Left forelimb (tissue), 1 donor: ENCODE measurements at places on chromosomes 6 and 20.
A peak's percentile ranks its signal among the peaks of the same experiment; 100 is the strongest.

GRCh38 chr20:22070610-22071058, 365.2 kb downstream of the PAX1 start:
- DNase-seq: no peak

- DNase-seq: no peak
Observed at GRCh38 chr20:5731753-5732366, 18.3 kb upstream of the SHLD1 start.

GRCh38 chr6:115064680-115065079, 721.9 kb upstream of the HS3ST5 start:
- DNase-seq: no peak

DNA sequence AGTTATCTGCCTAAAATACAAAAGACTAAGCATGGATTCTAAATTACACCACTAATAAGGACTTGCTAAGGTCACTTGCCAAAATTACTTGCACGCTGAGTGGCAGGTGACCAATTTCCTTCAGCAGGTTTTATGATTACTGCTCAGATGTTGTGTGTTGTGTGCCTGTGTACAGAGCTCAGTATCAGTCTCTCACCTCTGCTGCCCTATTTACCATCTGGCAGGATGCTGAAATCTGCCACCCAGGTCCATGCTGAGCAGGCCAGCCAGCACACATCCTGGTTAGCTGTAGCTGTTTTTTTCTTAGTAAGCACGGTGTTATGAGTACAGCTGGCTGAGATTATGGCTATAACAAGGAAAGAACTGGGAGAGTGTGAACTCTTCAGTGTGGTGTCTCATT, 34.0 kb downstream of the ELOVL4 start:
- no peak for DNase-seq

- DNase-seq: no peak
Observed at GRCh38 chr20:12464036-12464435, 544.7 kb upstream of the SPTLC3 start.

DNA sequence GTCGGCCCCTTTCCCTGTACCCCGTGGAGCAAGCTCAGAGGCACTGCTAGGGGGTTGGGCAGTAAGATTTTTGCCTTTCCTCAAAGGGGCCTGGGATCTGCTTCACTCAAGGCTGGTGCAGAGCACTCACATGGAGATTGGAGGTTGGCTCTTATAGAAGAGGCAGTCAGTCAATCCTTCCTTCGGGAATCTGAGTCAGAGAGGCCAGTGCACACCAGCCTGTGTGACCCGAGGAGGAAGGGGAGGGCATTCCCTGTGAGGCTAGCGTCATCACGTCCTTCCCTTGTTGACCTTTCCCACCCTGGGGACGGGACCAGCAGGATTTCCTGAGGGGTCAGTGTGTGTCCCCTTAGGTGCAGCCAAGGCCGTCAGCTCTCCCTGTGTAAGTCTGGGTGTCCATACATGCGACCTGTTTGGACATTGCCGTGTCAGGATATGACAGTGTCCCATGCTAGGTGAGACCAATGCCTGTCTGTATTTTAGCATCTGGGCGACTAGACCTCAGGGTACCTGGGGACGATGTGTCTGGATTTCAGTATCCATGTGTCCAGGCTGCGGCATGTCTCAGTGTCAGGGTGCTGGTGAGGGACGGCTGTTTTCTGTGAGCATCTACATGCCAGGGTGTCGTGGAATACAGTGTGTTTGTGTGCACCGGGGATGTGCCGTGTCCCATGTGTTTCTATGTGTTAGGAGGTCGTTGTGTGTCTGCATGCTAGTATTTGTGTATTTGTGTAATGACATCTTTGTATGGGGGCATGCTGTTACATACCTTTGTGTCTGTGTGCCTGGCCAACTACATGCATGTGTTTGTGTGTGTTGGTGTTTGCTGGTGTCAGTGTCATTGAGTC, 2.8 kb upstream of the ZNF512B start:
- no peak for DNase-seq

- DNase-seq: no peak
Observed at GRCh38 chr6:25511376-25511775, 140.6 kb upstream of the SCGN start.

DNA sequence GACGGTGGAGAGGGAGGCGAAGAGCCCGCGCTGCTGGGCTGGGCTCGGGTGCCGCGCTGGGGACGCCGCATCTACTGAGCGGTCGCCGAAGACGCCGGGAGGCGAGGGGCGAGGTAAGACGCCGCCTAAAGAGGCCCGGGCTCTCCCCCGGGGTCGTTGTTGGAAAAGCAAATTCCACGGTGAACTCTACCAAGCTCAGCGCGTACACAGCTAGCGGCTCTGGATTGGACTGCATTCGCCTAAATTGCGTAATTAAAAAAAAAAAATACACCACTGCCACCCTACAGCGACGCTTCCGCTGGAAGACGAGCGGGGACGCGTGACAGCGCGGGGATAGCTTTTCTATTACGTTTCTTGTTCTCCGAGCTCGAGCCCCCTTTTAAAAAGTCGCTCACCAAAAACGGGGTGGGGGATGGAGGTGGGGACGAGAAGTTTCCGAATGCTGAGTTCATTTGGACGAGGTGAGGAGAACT, 92.0 kb upstream of the PRDM1 start:
- no peak for DNase-seq

- no peak for DNase-seq
Observed at GRCh38 chr6:34333858-34334257, 58.6 kb downstream of the NUDT3 start.

GRCh38 chr6:56766806-56767178, 124.1 kb upstream of the DST start:
- no peak for DNase-seq

DNA sequence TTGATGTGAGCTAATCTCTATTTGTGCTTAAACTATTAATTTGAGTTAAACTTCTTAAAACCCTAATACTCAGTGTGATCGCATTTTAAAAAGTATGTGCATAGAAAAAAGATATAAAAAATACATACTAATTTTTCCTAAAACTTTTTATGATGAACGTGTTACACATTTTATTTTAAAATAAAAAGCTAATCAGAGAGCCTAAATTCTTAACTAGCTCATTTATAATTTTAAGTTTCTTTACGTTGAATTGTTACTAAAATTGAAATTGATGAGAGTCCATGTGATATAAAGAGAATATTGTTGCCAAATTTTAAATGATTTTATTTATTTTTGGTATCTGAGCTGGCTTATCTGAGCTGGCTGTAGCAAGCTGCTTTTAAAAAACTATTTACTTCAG, 6.6 kb downstream of the MAP3K4 start:
- no peak for DNase-seq

DNA sequence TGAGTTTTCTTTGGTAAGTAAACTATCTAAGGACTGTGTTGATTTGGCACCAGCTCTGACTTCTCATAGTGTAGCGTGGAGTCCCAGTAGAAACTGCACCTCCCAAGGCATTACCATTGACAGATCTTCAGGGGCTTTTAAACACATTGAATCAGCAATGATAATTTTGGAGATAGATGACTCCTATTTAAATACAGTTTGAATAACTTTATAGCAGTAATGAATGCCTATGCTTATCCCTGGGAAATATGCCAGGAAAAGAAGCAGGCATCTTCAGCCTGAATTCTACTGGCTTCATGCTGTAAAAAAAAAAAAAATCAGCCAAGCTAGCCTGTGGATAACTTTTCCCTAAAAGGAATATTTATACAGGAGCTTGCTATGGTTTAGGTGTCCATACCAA, 895.9 kb downstream of the EYS start:
- no peak for DNase-seq

DNA sequence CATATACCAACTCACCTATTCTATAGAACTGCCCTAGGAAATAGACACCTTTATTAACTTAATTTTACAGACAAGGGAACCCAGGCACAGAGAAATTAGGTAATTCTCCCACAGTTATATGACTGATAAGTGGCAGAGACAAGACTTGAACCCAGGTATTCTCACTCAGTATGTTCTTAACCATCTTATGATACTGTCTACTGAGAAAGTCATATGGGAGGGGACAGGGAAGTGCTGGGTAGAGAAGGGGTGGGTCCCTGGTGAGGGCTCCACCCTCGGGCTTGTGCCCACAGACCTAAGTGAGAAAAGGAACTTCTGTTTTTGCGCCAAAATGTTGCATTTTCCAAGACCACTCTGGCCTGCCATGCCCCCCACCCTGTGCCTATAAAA, 123.5 kb downstream of the RNF144B start:
- DNase-seq: no peak

DNA sequence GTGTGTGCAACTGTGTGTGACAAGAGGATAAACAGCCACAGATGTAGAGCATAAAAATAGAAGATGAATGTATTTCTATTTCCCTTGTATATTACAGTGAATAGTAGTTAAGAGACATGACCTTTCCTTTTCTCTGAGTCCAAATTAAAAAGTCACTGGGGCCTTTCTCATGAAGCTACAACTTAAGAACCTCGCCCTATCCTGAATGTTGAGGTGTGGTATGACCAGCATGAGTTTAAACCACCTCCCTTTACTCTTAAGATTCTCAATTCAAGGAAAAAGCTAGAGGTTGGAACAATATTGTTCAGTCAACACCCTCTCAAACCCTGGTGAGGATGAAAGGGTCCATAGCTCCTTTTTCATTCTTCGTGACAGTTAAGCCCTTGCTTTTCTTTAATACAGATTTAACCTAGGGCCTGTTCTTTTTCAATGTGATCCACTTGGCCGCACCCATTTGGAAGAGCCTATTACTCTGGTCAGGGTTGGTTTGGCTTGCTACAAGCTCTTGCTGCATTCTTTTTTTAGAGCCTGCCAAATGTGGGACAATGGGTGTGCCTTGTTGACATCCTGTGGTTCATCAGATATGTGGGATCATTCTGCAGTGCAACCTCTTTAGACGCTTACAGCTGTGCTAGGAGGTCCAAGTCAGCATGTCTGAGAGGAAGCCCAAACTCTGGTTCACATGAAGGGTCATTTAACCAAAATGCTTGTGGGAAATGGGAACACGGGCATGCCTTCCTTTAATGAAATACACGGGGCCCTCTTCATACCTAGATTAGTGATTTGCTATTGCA, 290.0 kb downstream of the HAO1 start:
- DNase-seq: no peak

DNA sequence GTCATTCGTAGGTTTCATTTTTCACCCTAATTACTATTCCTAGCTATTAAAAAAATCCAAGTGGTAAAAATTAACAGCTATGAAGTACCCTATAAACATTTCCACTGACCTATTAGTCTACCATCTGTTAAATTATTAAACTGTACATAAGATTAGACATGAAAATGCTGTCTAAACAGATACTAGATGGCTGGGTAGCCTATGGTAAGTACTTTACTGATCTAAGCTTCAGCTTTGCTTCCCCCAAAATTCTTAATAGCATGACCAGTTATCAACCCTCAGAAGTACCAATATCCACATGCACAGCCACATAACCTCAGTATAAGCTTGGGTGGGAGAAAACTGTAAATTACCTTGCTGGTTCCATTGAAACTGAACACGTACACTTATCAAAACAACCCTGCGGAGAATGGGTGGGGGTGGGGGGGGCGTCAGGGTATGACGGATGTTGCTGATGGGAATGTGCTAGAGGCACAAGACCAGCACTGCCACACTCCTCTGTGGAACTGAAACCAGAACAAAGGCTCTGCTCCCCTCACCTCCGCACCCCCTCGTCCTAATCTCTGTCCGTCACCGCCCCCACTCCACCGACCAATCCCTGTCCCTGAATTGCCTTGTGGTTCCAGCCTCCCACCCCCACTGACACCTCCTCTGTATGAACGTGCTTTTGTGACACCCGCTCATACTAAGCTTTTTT, 45.3 kb downstream of the B4GALT5 start:
- no peak for DNase-seq

DNA sequence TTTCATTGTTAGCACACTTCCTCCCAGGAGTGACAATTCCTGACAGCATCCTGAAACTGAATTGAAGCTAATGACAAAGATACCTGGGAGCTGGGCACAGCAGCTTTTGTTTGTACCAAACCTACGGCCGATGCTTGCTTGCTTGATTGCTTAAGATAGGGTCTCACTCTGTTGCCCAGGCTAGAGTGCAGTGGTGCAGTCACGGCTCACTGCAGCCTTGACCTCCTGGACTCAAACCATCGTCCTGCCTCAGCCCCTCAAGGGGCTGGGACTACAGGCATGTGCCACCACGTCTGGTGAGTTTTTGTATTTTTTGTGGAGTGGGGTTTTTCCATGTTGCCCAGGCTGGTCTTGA, 84.7 kb upstream of the SCP2D1 start:
- DNase-seq: no peak

DNA sequence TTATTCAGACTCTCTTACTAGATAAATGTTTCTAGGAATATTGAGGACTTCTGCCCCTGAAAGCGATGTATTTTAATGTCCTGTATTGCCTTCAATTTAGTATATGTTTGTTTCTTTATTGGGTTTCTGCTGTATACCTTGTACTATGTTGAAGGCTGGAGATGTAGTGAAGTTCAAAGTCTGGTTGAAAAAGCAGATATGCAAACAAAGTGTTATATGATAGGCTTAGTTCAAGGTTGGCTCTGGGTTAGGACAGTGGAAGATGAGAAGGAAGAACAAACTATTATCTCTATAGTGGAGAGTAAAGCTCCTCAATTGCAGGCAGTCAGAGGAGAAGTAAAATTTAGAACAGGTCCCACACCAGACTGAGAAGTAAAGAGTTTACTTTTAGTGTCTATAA, 36.3 kb upstream of the ADGRG6 start:
- DNase-seq: no peak

- no peak for DNase-seq
Observed at GRCh38 chr6:12381587-12381986, 91.4 kb downstream of the EDN1 start.

DNA sequence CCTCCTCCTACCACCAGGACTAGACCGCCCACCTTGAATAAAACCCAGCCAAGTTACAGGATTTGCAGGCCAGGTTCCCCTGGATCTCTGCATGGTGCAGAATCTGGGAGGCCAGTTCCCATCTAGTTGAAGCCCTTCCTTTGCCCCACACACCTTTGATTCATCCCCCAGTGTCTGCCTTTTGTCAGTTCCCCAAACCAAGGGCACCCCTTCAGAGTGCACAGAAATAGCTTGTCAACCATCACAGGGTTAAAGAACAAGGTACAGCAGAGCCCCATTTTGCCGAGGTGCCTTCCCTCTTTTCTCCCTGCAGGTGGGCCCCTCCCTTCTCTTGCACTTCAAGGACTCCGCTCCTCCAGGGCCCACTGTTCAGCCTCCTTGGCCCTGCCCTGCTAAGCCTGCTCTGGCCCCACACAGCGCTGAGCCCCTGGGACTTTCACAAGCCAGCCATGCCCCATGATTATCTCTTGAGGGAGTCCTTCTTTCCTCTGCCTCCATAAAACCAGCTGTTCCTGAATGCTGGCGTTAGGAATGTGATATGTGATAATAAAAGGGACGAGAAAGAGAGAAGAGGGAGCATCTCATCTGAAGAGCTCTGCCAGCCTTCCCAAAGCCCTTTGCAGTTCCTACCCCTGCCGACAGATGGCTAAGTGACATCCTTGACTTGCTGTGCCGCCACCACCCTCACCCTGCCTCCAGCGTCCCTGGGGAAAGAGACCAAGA, 280.3 kb downstream of the CDC5L start:
- peak; percentile 50 for DNase-seq
